CD4-positive, alpha-beta T cell treated with Interferon gamma for 1 hour (primary cell): ENCODE measurements at places on chromosomes 16 and 17.

GRCh38 chr16:51573191-51573590, 422.1 kb upstream of the SALL1 start:
- no peak for DNase-seq

- DNase-seq, result no peak
These were observed 15.5 kb downstream of the CPD start for GRCh38 chr17:30393911-30394867.

DNA sequence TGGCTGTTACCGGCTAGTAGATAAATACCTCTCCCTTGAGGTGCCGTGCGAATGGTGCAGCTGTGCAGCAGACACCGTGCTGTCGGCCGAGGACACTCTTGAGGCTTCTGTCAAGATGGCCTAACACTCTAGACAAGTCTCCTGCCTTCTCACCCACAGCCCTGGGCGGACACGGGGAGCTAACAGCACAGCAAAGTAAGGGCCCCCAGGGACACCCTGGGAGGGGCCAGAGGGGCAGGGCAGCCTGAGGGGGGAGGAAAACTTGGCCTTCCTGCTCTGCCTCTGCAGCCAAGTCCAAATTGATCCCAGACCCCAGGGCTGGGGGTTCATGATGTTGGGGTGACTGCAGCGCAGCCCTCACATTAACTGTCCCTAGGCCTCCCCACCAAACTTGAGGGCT, 210.2 kb downstream of the RPTOR start:
- no peak for DNase-seq

DNA sequence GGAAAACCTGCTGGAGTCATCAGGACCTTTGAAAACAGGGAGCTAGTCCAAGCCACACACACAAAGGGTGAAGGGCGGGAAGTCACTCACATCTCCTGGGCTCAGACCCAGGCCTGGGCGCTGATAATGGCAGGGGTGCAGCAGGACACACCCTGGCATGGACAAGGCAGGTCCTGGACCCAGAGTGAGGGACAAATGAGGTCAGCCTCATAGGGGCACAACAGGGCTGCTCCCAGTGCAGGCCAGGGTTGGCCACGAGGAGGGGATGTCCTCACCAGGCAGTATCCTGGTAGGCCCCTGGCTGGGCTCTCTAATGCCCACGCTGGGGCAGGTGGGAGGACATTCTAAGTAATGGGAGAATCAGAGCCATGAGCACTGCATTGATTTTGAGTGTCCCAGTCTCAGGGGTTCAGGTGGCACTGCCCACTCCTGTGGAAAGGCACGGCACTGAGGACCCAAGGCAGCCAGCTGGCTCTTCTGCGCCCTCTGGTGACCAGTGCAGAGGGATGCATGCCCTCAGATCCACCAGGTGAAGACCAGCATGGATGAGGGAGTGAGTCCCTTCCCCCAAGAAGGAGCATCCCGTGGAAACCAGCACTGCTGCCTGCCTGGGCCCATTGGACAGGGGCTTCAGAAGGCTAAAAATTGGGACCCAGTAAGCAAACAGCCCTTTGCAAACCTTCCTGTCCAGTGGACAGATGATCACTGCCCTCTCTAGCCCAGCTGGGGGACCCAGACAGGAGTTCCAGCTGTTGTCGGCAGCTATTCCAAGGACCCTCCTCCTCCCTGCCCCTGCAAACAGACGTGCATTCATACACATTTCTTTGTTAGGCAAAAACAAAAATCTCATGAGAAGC, 23.4 kb upstream of the SREBF1 start:
- DNase-seq, result peak; percentile 69

- DNase-seq, result no peak
These were observed 10.2 kb downstream of the LASP1 start for GRCh38 chr17:38879878-38880665.

GRCh38 chr16:69406780-69407331, 17.6 kb upstream of the CYB5B start:
- DNase-seq, result no peak

DNA sequence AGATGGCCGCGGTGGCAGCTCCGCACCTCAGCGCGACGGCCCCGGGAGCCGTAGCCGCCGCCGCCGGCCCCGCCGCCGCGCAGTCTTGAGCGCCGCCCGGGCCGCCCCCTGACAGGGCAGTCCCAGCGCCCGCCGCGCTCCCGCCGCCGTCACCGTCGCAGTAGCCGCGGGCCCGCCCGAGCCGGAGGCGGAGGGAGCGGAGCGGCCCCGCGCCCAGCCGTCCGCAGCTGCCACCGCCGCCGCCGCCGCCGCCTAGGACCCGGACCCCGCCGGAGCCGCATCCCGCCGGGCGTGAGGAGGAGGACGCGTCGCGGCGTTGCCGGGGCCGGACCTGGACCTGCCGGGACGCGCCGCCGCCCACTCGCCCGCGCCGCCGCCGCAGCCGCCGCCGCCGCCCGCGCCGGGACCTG, 218 bp downstream of the TNRC6C start:
- DNase-seq, result no peak
